Right lobe of liver (tissue), 6 donors: ENCODE measurements at places on chromosomes 11 and 22. TPM values are rescaled to one million over a fixed set of nuclear protein-coding genes. Genes with fewer than 3 reads are reported as not detected.

DNA sequence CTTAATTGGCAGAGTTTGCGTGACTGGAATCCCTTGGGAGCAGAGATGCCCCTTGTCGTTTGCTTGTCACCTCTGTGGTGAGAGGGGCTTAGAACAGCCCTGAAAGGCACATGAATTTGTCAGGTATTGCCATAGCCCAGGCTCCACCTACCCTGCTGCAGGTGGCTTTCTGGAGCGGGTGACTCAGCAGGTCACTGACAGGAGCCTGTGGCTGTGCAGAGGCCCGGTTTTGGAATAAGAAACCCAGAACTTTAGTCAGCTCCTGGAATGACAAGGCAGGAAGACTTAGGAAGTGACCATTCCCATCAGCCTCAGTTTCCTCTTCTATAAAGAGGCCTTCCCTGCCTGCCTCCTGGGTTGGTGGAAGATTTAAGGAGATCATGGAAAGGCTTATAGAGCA is 539.7 kb downstream of the INSC start:
- no peak for DNase-seq

DNA sequence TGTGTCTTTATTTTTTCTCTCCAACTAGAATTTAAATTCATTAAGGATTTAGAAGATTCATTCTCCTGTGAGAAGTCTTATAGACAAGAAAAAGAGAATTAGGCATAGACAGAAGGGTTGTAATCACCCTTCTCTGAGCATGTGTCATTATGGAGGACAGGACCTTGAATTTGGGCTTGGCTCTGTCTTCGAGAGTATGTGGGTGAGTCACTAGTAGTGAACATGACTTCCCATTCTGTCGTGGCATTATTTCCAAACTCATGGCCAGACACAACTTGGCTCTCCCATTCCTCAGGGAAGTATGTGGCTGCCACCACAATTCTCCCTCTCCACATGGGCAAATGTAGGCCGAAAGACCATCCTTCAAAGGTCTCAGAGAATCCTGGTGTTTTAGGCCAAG is 14.3 kb upstream of the ANKK1 start:
- DNase-seq = no peak

GRCh38 chr11:87359401-87359800 is 321.7 kb downstream of the TMEM135 start:
- DNase-seq = no peak

GRCh38 chr11:44572884-44573283 is 7.4 kb downstream of the CD82 start:
- DNase-seq = no peak

DNA sequence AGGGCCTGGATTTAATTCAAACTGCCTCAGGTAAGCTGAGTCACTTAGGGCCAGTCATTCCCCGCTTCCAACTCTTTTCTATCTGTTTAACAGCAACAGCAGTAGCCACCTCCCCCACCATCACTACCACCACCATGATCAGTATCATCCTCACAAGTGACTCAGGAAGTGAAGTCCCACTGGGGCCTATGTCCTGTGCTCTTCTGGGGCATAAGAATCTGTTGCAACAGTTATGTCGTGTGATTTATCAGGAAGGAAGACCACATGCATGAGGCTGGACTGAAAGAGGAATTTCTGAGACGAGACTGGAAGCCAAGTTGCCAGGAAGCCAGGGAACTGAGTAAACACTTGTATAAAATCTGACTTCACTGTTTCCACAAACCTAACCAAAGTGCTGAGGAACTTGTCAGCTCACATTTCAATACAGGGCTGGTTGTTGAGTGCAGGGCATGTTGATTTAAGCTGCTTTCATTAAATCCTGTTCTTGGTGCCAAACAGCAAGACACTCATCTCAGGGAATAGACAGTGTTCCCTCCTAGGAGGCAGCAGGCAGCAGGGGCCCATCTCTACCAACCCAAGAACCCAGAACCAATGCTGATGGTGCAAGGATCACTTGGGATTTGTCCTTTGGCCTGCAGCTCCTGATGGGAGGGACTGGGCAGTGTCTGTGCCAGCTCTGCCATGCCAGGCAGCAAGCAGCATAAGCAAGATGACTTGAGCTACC is 226.7 kb upstream of the NARS2 start:
- DNase-seq = no peak

The NCF4 gene
- 3.6 TPM for total RNA-seq
